ENCODE measurements at places on chromosomes 2 and 18.

DNA sequence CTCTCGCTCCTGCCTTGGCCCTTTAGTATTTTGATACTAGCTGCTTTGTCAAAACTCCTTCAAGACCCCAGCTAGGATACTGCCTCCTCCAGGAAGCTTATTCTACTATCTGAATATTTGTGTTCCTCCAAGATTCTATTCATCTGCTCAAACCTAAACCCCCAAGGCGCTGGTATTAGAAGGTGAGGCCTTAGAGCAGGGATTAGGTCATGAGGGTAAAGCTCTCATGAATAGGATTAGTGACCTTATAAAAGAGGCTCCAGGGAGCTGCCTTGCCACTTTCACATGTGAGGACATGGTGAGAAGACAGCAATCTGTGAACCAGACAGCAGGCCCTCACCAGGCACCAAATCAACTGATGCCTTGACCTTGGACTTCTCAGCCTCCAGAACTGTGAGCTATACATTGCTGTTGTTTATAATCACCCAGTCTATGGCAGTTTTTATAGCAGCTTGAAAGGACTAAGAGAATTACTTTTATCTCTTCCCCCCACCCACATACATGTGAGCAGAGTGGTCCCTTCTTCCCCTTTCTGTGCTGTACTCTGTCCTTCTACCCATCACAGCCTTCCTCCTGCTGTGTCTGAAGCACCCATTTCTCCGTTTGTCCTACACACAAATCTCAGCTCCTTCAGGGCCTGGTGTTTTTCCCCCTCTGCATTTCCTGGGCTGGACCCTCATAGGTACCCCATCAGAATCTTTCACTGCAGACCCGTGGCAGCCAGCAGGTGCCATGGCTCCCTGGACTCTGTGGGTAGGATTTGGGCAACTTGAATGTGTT is 54.5 kb downstream of the HS1BP3 start:
- no peak for DNase-seq

DNA sequence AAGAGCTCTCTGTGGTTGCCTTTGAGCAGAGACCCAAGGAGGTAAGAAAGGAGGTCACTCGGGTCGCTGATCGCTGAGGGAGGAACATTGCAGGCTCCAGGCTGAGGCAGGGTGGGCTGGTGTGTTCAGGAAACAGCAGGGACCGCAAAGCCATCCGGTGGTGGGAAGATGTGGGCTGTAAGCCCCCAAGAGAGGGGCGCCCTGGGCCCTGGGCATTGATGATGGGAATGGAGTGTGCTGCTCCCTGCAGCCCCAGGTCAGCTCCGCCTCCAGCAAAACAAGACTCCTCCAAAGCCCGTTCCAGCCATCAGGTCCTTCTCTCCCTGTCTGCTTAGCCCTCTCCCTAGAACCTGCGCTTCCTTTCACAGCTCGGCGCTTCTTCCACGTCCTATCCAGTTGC is 229.7 kb downstream of the KLHL29 start:
- no peak for DNase-seq

- DNase-seq, result no peak
These were observed 246.9 kb downstream of the LDLRAD4 start for GRCh38 chr18:13465476-13465875.

DNA sequence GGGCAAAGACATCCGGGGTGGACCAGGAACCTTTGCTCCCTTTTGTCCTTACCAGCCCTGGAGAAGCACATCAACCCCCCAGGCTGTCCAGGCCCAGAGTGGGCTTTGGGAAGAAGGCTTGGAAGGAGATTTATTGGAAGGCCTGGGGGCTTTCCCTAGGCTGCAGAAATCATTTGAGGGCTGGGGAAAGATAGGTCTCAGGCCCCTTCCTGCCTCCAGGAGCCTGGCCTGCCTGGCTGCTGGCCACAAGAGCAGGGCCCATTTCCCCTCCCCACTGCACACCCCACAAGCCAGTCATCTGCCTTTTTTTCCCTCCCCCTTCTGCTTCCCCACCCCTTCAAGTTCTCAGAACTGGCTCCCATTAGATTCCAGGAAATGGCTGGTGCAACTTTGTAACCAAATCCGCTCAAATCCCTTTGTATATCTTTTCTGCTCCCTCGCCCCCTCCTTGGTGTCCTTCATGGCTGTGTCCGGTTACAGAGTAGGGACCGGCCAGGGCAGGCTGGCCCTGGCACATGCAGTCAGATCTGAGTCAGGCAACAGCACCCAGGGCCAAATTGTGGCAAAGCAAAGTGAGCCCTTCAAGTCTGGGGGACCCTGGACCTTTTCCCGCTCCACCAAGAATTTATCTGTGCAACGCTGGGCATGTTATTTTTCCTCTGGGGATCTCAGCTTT is 20.8 kb upstream of the TNP1 start:
- no peak for DNase-seq

- no peak for DNase-seq
These were observed 66.4 kb upstream of the NCK2 start for GRCh38 chr2:105678346-105678745.

DNA sequence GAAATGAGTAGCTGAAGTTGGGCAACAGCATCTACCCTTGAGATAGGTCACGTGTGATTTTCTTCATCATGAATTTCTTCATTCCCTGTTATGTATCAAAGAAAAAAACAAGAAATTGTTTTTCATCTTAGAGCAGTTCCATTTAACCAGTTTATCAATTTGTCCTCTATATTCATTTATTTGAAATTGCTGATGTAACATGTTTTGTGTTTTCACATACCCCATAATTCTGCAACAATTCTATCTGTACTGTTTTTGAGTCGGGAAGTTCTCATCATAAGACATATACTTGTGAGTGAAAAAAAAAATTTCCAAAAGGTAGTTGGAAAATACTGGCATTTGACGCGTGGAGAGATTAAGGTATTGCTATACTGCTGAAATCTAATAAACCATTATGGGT is 422.6 kb upstream of the REG3G start:
- no peak for DNase-seq

DNA sequence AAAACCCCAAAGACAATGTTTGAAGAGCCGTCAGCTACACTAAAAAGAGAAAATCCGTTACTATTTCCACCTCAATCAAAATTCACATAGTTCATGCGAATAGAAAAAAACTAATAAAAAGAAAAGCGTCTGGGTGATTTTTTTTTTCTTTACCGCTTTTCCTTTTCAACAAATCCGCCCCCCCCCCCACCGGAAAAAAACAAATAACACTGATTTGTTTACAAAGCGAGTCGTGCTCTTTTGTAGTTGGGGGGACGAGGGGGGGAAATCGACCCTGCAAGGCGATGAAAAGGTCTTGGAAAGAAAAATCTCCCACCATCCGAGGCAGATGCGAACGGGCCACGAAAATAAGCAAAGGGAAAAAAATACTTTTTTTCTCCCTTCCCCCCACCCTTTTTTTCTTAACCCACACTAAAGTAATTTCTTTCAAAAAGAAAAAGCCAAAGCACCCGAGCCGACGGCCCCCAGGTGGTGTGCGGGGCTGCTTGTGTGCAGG is 638 bp downstream of the ZNF521 start:
- DNase-seq, result no peak

DNA sequence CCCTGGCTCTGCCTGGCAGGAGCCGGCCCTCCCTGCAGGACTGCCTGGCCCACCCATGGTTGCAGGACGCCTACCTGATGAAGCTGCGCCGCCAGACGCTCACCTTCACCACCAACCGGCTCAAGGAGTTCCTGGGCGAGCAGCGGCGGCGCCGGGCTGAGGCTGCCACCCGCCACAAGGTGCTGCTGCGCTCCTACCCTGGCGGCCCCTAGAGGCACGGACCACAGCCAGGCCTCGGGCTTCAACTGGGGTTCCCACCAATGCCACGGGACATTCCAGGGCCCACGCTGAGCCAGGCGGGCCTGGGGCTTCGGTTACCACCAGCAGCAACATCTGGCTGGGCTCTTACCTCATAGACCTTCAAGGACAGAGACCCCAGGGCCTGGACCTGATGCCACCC is 6.1 kb upstream of the GMPPA start:
- DNase-seq, result no peak

Measured in ELR (cell line).